ENCODE measurements at places on chromosomes 2 and 18.

- H3K4me3 ChIP-seq, result no peak overlapping the region
- no peaks in the 10 kb centered on the region for H3K4me1 ChIP-seq
- DNase-seq, result no peak
- H3K36me3 ChIP-seq, result no peaks in the 10 kb centered on the region
These were observed 61.6 kb downstream of the SCN9A start for GRCh38 chr2:166314022-166314759.

- DNase-seq, result no peak
- H3K27ac ChIP-seq, result no peak overlapping the region
- H3K4me1 ChIP-seq, result no peaks in the 10 kb centered on the region
- H3K4me3 ChIP-seq, result no peak overlapping the region
These were observed 1935.1 kb upstream of the PIK3C3 start for GRCh38 chr18:40019797-40020392.

DNA sequence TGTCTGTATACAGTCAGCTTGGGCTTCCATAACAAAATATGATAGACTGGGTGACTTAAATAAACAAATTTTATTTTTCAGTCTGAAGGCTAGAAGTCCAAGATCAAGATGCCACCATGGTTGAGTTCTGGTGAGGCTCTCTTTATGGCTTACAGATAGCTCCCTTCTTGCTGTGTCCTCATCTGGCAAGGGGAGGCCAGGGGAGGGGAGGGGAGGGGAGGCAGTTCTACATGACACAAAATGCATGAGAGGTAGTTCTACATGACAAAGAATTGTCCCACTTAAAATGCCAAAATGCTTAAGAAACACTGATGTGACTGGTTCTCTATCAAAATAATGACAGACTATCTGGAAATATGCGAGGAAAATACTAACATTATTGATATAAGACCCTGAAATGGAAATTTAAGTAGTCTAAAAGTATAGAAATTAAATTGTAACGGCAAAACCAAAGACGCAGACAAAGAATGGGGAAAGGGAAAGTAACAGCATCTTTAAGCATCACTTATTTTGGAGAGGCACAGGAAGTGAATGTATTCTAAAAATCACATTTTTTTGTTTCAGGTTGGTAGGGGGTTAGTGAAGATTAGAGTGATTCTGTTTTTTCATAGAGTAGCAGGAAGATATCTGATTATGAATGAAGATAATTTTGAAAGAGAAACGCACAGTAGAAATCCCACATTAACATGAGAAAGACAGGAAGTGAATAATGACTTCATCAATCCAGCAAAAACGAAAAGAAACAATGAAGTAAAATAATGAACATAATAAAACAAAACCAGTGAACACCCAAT lies 131.4 kb downstream of the STRN start:
- H3K27ac ChIP-seq, result no peak overlapping the region
- DNase-seq, result no peak
- no peak overlapping the region for H3K4me3 ChIP-seq
- H3K27me3 ChIP-seq, result no peaks in the 10 kb centered on the region
- no peaks in the 10 kb centered on the region for H3K36me3 ChIP-seq

DNA sequence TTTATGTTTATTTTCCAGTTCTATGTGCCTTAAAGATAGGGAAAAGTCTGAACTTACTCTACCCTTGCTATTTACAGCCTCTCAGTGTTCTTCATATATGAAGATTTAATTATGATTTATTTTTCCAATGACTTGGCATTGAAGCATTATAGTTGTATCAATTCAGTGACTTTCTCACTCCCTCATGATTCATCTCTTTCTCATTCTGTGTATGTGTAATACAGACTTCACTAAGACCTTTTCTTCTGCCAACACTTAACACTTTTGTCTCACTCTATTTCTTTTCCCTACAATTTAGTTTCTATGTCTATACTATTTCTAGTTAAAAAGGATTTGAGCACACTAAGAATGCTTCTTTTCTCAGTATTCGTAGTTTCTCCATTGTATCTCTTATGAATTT lies 1470.3 kb upstream of the ACVR2A start:
- H3K4me1 ChIP-seq, result no peaks in the 10 kb centered on the region
- H3K27me3 ChIP-seq, result no peaks in the 10 kb centered on the region
- no peak overlapping the region for H3K4me3 ChIP-seq
- H3K36me3 ChIP-seq, result no peaks in the 10 kb centered on the region
- DNase-seq, result no peak

- no peaks in the 10 kb centered on the region for H3K4me1 ChIP-seq
- H3K27ac ChIP-seq, result no peak overlapping the region
- H3K27me3 ChIP-seq, result no peaks in the 10 kb centered on the region
- DNase-seq, result no peak
- H3K4me3 ChIP-seq, result no peak overlapping the region
- H3K36me3 ChIP-seq, result no peaks in the 10 kb centered on the region
These were observed 170.1 kb downstream of the RPRM start for GRCh38 chr2:153308466-153308865.

DNA sequence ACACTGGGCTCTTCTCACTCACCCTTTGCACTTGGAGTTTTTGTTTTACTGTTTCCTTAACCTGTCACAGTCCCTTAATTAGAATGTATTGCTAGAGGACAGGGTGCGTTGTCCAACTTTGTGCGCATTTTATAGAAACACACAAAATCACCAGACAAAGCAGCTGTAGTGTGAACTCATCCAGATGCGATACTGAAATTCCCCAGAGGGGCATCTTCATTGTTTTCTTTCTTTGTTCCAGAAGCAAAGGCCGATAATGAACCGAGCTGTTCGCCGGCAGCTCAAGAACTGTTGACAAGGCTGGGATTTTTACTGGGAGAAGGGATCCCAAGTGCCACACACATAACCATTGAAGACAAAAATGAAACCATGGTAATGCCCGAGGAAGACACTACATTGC lies 137.6 kb downstream of the WDSUB1 start:
- H3K27me3 ChIP-seq, result no peaks in the 10 kb centered on the region
- no peaks in the 10 kb centered on the region for H3K4me1 ChIP-seq
- H3K27ac ChIP-seq, result no peak overlapping the region
- H3K4me3 ChIP-seq, result no peak overlapping the region
- H3K36me3 ChIP-seq, result peaks cover 8% of the 10 kb centered on the region

GRCh38 chr18:63329431-63330145 lies 10.0 kb upstream of the BCL2 start:
- H3K27me3 ChIP-seq, result no peaks in the 10 kb centered on the region
- no peak overlapping the region for H3K27ac ChIP-seq
- H3K36me3 ChIP-seq, result no peaks in the 10 kb centered on the region
- DNase-seq, result no peak
- no peaks in the 10 kb centered on the region for H3K4me1 ChIP-seq

DNA sequence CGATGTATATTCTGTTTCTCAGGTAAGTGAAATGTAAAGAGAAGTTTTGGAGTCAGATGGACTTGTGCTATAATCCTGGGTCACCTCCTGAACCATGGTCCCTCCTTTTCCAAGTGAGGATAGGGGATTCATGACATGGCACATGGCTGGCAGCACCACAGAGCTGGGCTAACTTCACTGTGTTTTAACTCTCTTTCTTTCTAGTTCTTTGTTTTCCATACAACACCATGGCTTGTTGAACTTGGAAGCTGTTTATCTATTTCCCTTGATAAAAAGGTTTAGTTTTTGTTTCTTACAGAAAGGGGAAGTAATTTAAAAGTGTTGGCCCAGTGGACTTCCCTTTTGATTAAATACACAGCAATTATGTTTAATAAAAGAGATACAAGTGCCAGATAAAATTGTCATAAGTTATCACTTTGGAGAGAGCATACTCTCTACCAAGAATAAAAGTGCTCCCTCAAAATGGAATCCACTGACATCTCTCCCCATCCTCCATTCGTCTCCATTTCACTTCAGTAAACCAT lies 90.4 kb downstream of the PLCL1 start:
- H3K27ac ChIP-seq, result no peak overlapping the region
- no peaks in the 10 kb centered on the region for H3K27me3 ChIP-seq
- DNase-seq, result no peak
- no peaks in the 10 kb centered on the region for H3K4me1 ChIP-seq
- H3K36me3 ChIP-seq, result no peaks in the 10 kb centered on the region

- H3K4me3 ChIP-seq, result peak overlapping the region; percentile 53
- no peak for DNase-seq
- H3K27ac ChIP-seq, result no peak overlapping the region
- peaks cover 2% of the 10 kb centered on the region for H3K4me1 ChIP-seq
These were observed 681 bp upstream of the NRP2 start for GRCh38 chr2:205681401-205682238.

- H3K27me3 ChIP-seq, result no peaks in the 10 kb centered on the region
- H3K4me1 ChIP-seq, result peaks cover 4% of the 10 kb centered on the region
- H3K36me3 ChIP-seq, result no peaks in the 10 kb centered on the region
These were observed 587 bp downstream of the SUMO1 start for GRCh38 chr2:202237787-202238233.

GRCh38 chr18:26121476-26121875 lies 12.2 kb upstream of the PSMA8 start:
- H3K4me3 ChIP-seq, result no peak overlapping the region
- H3K27ac ChIP-seq, result no peak overlapping the region
- no peak for DNase-seq
- no peaks in the 10 kb centered on the region for H3K36me3 ChIP-seq
- no peaks in the 10 kb centered on the region for H3K4me1 ChIP-seq

DNA sequence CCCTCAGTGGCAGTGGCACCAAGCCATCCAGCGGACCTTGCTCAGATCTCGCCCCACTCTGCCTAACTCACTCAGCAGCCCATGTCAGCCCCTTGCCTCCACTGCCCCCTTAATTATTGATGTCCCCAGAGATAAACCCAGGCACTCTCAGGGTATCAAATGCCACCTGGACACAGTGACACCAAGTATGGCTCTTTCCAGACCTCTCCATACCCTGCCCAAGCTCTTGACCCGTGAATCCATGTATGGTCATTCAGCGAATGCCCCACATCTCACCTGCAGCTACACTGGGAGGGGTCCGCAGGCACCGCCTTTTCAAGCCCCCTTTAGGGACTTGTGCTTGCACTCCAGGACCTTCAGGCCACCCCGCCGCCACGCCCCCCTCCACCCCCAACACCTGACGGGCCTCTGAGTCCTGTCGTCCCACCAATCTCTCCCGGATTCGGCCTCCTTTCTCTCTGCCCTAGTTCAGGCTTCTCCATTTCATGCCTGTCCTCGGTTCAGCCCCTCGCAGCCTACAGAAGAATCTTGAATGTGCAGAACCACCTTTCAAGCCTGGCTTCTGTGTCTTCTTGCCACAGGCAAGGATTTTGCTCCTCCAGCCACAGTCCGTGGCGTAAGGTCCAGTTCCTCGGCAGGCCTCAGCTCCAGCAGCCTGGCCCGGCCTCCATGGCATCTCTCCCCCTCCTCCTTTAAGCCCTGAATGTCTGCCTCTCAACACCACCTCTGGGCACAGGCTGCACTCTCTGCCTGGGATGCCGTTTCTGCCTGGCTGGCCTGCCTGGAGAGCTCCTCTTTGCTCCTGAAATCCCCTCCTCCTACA lies 54.1 kb upstream of the ODC1 start:
- no peaks in the 10 kb centered on the region for H3K4me1 ChIP-seq
- no peaks in the 10 kb centered on the region for H3K36me3 ChIP-seq
- no peaks in the 10 kb centered on the region for H3K27me3 ChIP-seq
- no peak for DNase-seq
- H3K4me3 ChIP-seq, result no peak overlapping the region

GRCh38 chr18:21085579-21086166 lies 25.9 kb downstream of the ROCK1 start:
- no peaks in the 10 kb centered on the region for H3K4me1 ChIP-seq
- H3K36me3 ChIP-seq, result no peaks in the 10 kb centered on the region
- no peak for DNase-seq
- H3K4me3 ChIP-seq, result no peak overlapping the region

GRCh38 chr2:29219374-29219773 lies 104.2 kb downstream of the CLIP4 start:
- H3K4me3 ChIP-seq, result no peak overlapping the region
- no peaks in the 10 kb centered on the region for H3K36me3 ChIP-seq
- DNase-seq, result no peak
- H3K27ac ChIP-seq, result no peak overlapping the region
- H3K4me1 ChIP-seq, result no peaks in the 10 kb centered on the region

- no peak for DNase-seq
- H3K36me3 ChIP-seq, result no peaks in the 10 kb centered on the region
- H3K4me3 ChIP-seq, result no peak overlapping the region
- no peaks in the 10 kb centered on the region for H3K4me1 ChIP-seq
- H3K27me3 ChIP-seq, result no peaks in the 10 kb centered on the region
These were observed 218.9 kb downstream of the EPHA4 start for GRCh38 chr2:221353201-221353600.

DNA sequence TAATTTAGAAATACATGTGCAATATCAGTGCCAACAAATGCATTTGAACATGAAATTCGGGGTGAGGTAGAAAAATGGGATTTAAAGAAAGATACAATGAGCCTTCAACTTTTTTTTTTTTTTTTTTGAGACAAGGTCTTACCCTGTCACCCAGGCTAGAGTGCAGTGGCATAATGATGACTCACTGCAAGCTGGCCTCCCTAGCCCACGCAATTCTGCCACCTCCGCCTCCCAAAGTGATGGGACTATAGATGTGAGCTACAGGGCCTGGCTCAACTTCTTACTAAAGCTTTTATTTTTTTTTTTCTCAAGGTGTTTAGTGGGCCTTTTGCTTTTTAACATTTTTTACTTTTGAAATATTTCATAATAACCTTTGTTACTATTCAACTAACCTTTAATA lies 365.6 kb downstream of the LRRTM4 start:
- no peaks in the 10 kb centered on the region for H3K4me1 ChIP-seq
- H3K27me3 ChIP-seq, result no peaks in the 10 kb centered on the region
- H3K36me3 ChIP-seq, result no peaks in the 10 kb centered on the region
- H3K27ac ChIP-seq, result no peak overlapping the region

- H3K4me3 ChIP-seq, result no peak overlapping the region
- no peaks in the 10 kb centered on the region for H3K27me3 ChIP-seq
- DNase-seq, result no peak
- H3K27ac ChIP-seq, result no peak overlapping the region
These were observed 292.0 kb downstream of the GBX2 start for GRCh38 chr2:235876099-235876679.

DNA sequence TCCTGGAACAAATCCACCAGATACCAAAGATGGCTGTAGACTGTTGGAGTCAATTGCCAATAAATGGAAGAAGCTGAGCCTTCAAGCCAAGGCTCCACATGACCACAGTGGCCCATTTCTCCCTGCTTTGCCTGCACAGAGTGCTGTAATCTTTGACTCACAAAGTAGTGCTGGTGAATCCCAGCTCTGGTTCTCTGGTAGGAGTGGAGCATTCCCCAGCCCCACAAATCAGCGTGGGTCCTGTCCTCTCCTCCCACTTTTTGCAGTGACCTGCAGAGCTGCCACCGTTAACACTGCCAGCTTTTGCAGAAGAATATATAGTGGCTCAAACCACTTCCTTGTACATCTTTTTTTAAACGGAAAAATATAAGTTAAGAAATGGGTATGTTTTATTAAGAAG lies 93.9 kb downstream of the MGAT5 start:
- H3K36me3 ChIP-seq, result no peaks in the 10 kb centered on the region
- no peaks in the 10 kb centered on the region for H3K27me3 ChIP-seq
- no peaks in the 10 kb centered on the region for H3K4me1 ChIP-seq
- DNase-seq, result no peak

GRCh38 chr18:62612776-62613175 lies 90.0 kb downstream of the ZCCHC2 start:
- H3K36me3 ChIP-seq, result no peaks in the 10 kb centered on the region
- no peaks in the 10 kb centered on the region for H3K27me3 ChIP-seq
- H3K27ac ChIP-seq, result no peak overlapping the region
- H3K4me3 ChIP-seq, result no peak overlapping the region
- H3K4me1 ChIP-seq, result no peaks in the 10 kb centered on the region

GRCh38 chr2:181614874-181615638 lies 41.8 kb downstream of the CERKL start:
- no peak for DNase-seq
- no peak overlapping the region for H3K4me3 ChIP-seq
- H3K27ac ChIP-seq, result no peak overlapping the region
- H3K36me3 ChIP-seq, result no peaks in the 10 kb centered on the region
- H3K27me3 ChIP-seq, result no peaks in the 10 kb centered on the region

- H3K27me3 ChIP-seq, result no peaks in the 10 kb centered on the region
- DNase-seq, result no peak
- H3K27ac ChIP-seq, result no peak overlapping the region
- no peaks in the 10 kb centered on the region for H3K36me3 ChIP-seq
- no peaks in the 10 kb centered on the region for H3K4me1 ChIP-seq
- H3K4me3 ChIP-seq, result no peak overlapping the region
These were observed 57.8 kb upstream of the ANKRD44 start for GRCh38 chr2:197368412-197368811.
